Natural killer cell (primary cell): ENCODE measurements at places on chromosomes 3 and 15. TPM values are rescaled to one million over a fixed set of nuclear protein-coding genes. Genes with fewer than 3 reads are reported as not detected.

DNA sequence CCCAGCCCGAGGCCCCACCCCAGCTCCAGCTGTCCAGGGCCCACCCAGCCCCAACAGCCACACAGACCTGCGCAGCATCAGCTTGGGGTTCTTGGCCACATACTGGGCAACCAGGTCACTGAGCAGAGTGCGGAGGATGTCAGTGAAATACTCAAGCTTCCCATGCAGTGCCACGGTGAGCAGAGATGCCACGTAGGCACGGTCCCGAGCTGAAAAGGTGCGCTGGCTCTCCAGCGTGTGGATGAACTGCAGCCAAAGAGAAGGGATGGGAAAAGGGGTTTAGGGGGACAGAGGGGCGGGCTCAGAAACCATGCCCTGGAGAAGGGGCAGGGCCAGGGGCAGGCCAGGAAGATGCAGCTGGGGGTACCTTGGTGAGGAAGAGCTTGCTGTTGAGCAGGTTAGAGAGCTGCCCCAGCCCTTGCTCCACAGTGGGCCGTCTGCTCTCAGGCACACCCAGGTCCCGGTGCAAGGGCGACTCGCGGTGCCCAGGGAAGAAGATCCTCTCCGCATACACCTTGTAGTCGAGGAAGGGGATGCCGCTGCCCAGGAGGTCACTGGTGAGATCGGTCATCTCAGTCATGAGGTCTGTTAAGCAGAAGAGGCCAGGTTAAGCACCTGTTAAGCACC, 17.4 kb downstream of the PLXNB1 start:
- no peaks in the 10 kb centered on the region for H3K27me3 ChIP-seq
- no peak overlapping the region for H3K4me3 ChIP-seq
- no peaks in the 10 kb centered on the region for H3K4me1 ChIP-seq

- no peak overlapping the region for H3K4me3 ChIP-seq
- DNase-seq = no peak
Observed at GRCh38 chr3:67635257-67635656, 19.2 kb downstream of the SUCLG2 start.

The SPESP1 gene
- total RNA-seq = not detected

The PSMD6 gene
- total RNA-seq = 84.4 TPM

DNA sequence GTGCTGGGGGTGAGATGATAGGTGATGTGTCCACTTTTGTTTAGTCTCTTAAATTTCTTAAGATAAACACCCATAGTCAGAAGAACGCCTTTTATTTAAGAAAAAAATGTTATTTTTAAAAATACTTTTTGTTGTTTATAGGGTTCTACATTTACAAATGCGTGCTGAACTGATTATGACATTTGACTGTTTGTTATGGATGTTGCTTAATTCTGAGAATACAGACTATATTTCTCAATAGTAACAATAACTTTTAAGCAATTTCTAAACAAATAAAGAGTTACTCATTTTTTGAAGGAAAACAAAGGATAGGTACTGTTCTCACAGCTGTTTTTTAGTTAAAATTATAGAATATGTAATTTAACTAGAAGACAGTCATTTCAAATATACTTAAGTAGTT, 249.9 kb upstream of the GBE1 start:
- H3K36me3 ChIP-seq = no peaks in the 10 kb centered on the region
- H3K4me3 ChIP-seq = no peak overlapping the region
- no peak overlapping the region for H3K27ac ChIP-seq
- no peak for DNase-seq

DNA sequence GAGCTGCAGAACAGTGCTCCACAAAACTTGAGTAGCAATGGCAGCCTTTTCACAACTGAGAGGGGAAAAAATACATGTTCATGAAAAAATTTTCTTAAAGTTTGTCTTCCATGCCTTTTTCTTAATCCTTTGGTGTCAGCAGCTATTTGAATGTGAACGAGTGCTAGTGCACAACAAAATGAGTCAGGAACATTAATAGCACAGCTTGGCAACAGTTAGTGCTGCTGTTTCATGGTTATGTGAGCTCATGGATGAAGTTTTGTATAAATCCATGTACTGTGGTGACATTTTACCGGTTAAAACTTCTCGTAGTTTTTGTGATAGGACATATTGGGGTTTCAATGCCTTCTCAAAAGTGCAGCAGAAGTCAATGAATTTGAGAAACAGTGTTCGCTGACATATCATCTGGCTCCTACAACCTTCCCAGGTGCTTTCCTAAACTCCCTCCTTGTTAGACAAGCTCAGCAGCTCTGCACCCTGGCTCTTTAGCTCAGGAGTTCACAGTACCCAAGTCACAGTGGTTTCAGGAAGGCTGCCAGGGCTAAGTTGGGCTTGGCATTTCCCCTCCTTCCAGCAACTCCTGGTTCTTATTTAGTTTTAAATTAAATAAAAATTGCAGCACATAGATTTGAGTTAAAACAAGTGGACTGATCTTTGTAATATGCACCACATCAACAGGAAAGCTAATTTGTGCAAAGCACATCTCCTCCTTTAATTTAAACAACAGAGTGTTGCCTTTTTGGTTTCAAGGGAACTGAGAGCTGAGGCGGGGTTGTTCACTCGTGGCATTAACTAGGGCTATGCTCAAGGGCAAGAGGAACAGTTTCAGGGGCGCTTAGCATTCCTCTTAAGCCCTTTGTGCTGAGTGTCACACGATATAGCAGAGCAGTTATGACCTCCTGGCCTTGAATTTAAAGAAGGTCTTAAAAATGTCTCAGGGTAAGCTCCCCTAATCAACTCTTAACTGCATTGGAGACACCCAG, 362.8 kb downstream of the CHST2 start:
- H3K27me3 ChIP-seq = no peaks in the 10 kb centered on the region
- no peak for DNase-seq
- no peak overlapping the region for H3K27ac ChIP-seq
- H3K36me3 ChIP-seq = no peaks in the 10 kb centered on the region

The PLSCR5 gene
- not detected for total RNA-seq

GRCh38 chr3:73635254-73635653, 10.5 kb upstream of the PDZRN3 start:
- no peak overlapping the region for H3K4me3 ChIP-seq
- no peaks in the 10 kb centered on the region for H3K36me3 ChIP-seq
- no peak overlapping the region for H3K27ac ChIP-seq
- no peaks in the 10 kb centered on the region for H3K27me3 ChIP-seq
- H3K4me1 ChIP-seq = no peaks in the 10 kb centered on the region

GRCh38 chr15:68957696-68958095, 27.4 kb downstream of the SPESP1 start:
- no peak overlapping the region for H3K4me3 ChIP-seq
- H3K36me3 ChIP-seq = no peaks in the 10 kb centered on the region
- no peaks in the 10 kb centered on the region for H3K4me1 ChIP-seq

The AADACL2 gene
- not detected for total RNA-seq

The PFKFB4 gene
- total RNA-seq = 4.3 TPM

The THAP10 gene
- not detected for total RNA-seq

DNA sequence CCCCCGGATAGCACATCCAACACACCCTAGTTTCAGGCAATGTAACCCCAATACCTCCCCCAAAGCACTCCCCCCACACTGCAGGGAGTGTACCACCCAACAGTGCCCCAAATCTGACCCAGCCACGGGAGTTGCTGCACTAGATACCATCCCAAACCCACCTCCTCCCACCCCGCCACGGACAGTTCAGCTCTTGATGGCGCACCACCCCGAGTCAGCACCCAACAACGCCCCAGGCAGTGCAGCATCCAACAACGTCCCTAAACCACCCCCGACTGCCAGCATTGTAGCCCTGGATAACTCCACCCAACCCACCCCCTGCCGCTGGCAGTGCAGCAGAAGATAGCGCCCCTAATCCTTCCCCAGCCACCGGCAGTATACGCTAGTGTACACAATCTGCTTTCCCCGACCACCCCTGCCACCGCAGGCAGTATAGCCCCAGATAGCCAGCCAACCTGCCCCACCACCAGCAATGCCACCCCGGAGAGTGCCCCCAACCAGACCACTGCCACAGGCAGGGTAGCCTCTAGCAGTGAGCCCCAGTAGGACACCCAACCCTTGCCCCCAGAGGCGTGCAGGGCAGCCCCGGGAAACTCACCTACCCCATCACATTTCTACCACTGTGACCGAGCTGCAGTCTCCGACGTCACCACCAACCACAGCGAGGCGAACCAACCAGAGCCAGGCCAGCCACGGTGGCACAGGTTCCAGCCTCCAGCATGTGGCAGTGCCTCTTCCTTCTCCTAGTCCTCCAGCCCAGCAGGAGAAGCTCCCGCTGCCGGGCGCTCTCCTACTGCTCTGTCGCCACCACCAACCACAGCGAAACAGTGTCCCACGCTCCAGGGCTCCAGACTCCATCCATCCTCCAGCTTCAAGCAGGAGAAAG, 178.1 kb downstream of the POTEB3 start:
- H3K4me3 ChIP-seq = no peak overlapping the region
- DNase-seq = peak; percentile 33
- no peaks in the 10 kb centered on the region for H3K36me3 ChIP-seq
- no peak overlapping the region for H3K27ac ChIP-seq
- H3K27me3 ChIP-seq = no peaks in the 10 kb centered on the region

The GABRG3 gene
- not detected for total RNA-seq
